Activated CD4-positive, CD25-positive, alpha-beta regulatory T cell treated with anti-CD3 and anti-CD28 coated beads, Interleukin-2, amount 50 U/mL, for 16 hours (primary cell): ENCODE measurements at places on chromosomes 12 and 14.

DNA sequence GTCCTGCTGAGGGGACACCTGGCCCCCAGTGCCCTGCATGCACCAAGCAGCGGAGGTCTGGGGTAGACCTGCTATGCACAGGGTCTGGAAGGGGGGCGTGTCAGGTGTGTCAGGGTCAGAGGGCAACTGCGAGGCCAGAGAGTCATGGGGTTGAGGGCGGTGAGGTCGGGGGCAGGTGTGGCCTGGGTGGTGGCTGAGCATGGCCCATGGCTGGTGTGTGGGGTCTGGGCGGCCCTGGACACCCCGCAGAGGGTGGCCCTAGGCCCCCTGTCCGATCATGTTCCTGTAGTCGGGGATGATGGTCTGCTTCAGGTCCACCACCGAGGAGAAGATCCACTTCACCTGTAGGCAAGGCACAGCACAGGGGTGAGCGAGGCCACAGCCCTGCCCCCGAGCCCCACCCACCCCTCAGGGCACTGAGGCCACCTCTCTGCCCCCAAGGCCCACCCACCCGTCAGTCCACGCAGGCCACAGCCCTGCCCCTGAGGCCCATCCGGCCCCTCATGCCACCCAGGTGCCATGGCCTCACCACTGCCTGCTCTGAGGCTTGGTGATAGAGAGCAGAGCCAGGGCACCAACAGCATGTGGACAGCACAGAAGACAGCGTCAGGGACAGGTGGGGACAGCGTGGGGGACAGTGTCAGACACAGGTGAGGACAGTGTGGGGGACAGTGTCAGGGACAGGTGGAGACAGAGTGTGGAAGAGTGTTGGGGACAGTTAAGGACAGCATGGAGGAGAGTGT is 211.3 kb downstream of the TMEM121 start:
- no peak for DNase-seq

DNA sequence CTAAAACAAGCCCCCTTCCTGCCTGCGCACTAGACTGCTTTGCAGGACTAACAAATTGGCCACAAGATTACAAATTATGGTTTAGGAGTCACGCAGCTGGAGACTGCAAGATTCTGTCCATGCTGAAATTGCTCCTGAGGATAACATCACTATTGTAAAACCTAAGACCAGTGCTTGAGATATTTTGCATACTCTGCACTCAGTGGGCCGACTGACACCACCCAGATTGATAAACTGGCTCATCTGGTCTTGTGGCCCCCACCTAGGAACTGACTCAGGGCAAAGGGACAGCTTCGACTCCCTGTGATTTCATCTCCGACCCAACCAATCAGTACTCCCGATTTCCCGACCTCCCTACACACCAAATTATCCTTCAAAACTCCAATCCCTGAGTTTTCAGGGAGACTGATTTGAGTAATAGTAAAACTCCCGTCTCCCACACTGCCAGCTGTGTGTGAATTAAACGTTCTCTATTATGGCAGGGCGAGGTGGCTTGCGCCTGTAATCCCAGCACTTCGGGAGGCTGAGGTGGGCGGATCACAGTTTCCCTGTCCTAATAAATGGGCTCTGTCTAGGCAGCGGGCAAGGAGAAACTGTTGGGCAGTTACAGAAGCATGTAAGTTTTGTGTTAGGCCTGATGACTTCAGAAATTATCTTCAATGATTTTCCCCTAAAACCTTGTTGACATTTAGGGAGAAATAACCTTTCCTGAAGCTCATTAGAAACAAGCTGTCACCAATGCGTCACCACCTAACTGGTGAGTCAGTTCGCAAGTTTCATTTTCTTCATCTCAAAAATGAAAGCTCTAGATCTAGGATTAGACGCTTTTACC is 5.3 kb upstream of the UBC start:
- no peak for DNase-seq

DNA sequence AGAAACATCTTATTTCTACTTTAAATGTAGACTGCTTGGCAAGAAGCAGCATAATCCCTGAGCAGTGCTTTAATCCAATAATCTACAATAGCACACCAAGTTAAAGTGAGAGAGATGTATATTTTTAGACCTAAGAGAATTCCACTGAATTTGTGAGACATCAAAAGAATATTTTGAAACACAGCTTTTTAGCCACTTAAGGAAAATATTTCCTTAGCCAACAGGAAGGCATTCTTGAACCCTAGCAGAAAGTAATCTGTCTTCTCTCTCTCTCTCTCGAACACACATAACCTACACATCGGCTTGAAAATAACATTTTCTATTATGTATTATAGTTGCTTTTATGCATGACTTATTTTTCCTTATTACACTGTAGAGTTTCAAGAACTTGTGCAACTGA is 34.0 kb downstream of the KITLG start:
- DNase-seq, result no peak

GRCh38 chr14:23514644-23514957 is 37.0 kb downstream of the ZFHX2 start:
- no peak for DNase-seq

DNA sequence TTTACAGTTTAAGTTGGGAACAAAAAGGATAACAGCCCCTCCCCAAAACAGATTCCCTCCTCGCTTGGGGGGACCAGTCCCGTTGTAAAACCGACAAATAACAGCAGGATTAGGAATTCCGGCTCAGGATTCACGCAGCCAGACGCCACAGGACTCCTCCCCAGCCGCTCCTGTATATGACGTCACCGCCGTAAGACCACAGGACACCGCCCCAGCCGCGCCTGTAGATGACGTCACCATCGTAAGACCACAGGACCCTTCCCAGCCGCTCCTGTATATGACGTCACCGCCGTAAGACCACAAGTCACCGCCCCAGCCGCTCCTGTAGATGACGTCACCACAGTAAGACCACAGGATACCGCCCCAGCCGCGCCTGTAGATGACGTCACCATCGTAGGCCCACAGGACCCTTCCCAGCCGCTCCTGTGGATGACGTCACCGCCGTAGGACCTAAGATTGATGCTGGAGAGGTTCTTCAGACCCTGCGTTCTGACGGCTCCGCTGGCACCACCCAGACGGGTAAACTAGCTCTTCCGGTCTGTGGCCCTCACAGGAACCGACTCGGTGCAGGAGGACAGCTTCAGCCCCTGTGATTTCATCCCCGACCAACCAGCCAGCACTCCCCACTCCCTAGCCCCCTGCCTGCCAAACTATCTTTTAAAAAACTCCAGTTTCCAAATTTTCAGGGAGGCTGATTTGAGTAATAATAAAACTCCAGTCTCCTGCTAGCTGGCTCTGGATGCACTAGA is 43.9 kb upstream of the FBRSL1 start:
- peak; percentile 23 for DNase-seq

DNA sequence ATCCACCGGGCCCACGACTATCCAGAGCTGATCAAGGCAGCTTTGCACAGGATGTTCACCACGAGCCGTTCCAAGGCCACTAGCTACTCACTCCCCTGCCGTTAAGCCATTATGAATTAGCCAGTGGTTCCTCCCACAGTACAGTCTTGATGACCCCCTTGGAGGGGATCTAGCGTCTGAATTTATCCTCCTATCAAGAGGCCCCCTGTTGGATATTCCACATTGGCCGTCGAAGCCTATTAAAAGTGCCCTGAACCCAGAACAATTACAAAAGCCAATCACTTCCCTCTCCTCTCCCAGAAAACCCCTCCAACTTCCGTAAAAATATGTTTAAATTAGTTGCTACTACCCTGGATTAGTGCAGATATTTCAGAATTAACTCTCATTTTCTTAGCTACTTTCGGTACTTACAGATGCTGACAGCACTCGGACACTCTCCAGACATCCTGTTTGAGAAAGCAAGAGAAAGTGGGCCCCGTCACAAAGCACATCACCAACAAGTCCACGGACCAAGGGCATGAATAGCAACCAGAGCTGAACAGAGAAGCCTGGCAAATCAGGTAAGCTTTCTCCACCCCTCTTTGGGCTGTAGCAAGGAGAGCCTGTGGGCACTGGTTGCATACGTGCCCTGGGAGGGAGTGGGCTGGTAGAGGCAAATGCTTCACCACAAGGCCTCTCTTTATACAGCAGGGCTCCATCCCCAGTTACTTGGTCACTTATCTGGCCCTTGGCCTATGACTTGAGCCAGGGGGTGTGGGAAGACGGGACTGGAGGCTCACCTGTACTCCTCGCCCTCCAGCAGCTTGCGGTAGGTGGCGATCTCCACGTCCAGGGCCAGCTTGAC is 5.3 kb downstream of the KRT3 start:
- no peak for DNase-seq

DNA sequence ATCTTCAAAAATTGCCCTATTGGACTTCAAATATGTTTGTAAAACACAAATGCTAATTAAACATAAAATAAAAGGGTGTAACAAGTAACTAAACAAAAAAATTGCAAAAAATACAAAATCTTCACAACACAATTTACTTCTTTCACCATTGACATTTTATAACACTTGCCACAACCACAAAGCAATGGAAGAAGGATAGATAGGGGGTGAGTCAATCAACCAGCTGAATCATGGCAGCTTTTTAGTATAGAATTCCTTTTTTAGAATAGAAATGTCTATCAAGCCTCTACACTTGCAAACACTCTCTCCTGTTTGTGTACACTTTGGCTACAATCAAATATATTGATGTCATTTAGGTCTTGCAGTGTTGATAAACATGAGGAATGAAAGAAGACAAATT is 232.7 kb downstream of the SLC16A7 start:
- DNase-seq, result no peak
